ENCODE measurements at places on chromosomes 16 and 17. TPM values are rescaled to one million over a fixed set of nuclear protein-coding genes. Genes with fewer than 3 reads are reported as not detected.

- no peak for DNase-seq
Measured at GRCh38 chr17:17015230-17015629, 27.0 kb upstream of the MPRIP start.

DNA sequence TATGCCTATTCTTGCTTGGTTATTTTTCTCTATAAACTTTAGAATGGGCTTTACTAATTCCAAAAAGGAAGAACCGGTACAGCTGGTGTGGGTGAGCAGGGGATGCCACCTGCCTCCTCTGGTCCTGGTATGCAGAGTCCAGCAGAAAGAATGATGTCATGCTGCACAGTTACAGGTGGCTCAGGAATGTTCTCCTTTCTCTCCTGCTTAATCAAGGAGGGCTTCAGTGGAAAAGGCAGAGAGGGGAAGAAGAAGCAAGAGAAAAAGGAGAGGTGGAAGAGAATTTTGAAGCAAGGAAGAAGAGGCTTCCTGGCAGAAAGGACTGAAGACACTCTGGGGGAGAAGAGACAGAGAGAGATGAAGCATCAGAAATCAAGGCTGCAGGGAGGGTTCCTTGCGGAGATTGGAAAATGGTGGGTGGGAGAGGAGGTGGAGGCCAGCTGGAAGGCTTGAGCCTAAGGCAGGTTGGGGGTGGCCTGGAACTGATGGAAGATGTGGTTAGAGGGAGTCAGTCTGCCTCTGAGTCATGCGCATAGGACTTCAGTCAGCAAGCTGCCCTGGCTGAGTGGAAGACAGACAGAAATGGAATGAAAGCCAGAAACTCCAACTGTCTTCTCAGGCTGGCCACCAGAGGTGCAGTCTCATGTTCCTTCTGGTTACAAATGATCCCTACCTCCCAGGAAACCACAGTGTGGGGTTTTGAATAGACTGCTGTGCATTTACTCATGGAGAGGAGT, 64.6 kb upstream of the CRHR1 start:
- no peak for DNase-seq

GRCh38 chr16:75787440-75787839, 61.1 kb upstream of the CPHXL start:
- no peak for DNase-seq

DNA sequence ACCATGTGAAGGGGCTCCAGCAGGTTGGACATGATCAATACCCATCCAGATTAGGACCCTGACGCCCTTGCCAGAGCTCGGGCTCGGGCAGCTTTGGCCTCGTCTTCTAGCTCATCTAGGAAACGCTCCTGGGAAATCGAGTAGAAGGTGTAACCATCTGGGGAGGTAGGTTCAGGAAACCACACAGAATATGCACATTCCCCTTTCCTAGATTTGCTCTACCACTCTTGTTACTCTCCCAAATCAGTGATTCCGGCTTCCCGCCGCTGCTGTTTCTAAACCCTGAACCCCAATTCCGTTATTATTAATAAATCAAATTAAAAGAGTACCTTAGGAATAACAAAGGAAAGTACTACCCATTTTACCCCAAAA, 507 bp downstream of the COA3 start:
- no peak for DNase-seq

Gene E4F1
- 23.3 TPM for polyA plus RNA-seq

Gene CDH5
- polyA plus RNA-seq: 62.7 TPM

DNA sequence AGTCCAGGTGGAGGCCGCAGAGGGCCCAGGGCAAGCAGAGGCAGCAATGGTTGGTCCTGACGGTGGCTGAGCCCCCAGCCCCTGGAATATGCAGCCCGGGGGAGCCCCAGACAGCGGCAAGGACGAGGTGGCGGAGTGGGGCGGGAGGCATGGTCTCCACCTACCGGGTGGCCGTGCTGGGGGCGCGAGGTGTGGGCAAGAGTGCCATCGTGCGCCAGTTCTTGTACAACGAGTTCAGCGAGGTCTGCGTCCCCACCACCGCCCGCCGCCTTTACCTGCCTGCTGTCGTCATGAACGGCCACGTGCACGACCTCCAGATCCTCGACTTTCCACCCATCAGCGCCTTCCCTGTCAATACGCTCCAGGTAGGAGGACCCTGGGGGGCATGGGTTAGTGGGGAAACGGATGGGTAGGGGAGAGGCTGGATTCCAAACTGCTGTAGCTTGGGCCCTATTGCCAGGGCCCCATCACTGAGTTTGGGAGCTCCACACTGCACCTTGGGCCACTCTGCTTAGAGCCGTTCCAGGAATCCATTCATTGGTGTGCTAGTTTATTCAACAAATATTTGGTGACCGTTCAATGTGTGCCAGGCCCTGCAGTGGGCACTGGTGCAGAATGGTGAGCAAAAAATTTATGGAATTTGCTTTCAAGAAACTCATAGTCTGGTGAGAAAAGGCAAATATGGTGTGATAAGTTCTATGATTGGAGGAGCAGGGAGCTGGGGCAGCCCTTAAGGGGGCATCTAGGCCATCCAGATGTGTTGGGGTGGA, 3.8 kb downstream of the RASL10B start:
- DNase-seq: no peak

GRCh38 chr16:59342669-59343068, 608.6 kb upstream of the GOT2 start:
- DNase-seq: no peak

Gene KRT33B
- polyA plus RNA-seq: not detected

GRCh38 chr17:47913050-47913449, 17.0 kb downstream of the SP2 start:
- no peak for DNase-seq

- no peak for DNase-seq
Measured at GRCh38 chr17:48545539-48545938, 630 bp upstream of the HOXB2 start.

All from renal pelvis (tissue), 12 donors.